Foreskin keratinocyte (primary cell): ENCODE measurements at places on chromosomes 2 and 18.

DNA sequence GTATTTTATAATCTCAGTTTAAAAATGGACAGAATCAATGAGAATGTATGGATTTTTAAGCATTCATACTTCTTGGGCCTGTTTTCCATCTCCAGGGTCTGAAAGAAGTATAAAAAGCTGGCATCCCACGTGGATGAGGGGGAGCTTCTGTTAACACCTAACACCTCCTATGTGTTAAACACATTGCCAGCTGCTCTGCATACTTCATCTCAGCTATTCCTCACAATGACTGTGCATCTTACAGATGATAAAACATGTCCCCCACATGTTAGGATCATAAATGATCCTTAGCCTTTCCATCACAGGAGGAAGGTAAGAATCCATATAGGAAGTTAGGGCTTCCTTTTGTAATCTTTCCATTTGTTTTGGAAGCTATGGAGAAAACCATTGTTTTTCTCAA lies 239.1 kb downstream of the AGPS start:
- no peak for DNase-seq

DNA sequence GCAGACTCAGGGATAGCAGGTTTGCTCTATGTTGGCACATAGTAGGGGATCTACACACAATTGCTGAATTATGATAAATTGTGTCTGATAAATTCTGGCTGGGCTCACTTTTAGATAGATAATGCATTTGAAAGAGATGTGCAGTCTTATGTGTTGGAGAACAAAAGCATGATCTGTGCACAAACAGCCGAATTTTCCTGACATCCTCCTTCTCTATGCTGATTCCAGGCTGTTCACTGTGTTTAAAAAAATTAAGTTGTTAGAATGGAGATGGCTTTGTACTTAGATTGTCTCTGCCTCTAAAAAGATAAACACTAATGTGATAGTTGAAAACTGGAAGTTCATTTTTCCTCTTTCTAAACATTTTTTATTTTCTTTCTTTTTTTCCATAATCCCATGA lies 2.1 kb downstream of the CERS6 start:
- no peak for DNase-seq

GRCh38 chr18:22723773-22724172 lies 209.4 kb upstream of the RBBP8 start:
- no peak for DNase-seq

DNA sequence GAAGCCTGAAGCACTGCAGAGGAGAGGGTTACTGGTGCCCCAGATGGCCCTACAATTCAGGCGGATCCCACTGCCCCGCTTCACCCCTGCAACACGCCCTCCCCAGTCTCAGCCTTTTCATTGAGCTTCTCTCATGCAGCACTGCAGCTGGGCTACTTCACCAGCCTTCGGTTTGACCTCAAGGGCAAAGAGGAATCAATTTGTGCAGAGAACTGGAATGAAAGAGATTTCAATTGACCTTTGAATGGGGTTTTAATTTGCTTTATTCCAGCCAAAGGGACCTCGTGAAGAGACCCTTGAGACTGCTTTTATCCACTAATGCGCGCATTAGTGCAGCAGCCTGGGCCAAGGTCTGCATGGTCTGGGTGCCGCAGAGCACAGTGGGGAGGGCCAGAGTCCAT lies 8.8 kb upstream of the POMC start:
- no peak for DNase-seq

- DNase-seq = no peak
Measured at GRCh38 chr18:6728809-6729246, 688 bp upstream of the ARHGAP28 start.

DNA sequence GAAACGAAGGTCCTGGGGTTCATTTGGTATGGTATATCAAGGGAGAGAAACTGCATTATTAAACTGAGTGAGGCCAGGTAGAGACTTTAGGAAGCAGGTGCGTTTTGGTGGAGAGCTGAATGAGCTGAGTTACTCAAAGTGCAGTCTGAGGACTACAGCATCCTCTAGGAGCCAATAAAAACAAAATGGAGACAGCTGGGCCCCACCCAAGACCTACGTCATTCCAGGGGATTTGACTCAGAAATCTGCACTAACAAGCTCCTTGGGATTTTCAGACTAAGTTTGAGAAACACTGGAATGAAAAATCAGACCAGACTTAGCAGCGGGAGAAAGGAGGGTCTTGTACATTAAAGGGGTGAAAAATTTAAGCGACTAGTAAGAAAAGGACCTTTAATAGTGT lies 131.5 kb downstream of the UXS1 start:
- DNase-seq = no peak

DNA sequence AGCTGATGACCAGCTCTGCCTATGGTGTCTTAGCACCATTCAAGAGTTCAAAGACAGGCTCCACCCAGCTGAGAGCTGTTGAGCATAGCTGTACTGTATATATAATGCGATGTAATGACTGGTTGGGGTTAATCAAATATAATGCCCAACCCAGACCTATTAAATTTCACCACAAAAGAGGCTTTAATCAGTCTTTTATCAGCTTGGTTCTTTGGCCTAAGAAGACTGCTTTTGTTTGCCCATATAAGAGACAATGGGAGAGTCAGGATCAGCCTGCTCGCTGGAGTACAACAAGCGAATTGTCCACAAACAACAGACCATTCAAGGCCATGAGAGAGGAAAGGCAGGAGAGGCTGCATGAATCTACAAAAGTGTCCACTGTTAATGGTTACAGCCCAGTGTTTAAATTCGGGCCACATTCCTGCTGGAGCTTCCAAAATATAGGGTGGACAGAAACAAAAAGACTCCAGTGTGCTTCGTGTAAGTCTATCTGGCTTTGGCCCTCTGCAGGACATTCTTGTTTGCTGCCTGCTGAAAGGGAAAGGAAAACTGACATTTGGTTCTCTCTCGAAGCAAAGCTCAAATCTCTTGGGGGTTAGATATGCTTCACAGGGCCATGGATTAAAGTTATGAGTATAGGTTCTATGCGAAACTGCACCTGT lies 299.0 kb upstream of the FBXO11 start:
- no peak for DNase-seq
